ENCODE measurements at places on chromosomes 3 and 15.

GRCh38 chr3:61650276-61650675, 88.9 kb downstream of the PTPRG start:
- peak; percentile 95 for DNase-seq

DNA sequence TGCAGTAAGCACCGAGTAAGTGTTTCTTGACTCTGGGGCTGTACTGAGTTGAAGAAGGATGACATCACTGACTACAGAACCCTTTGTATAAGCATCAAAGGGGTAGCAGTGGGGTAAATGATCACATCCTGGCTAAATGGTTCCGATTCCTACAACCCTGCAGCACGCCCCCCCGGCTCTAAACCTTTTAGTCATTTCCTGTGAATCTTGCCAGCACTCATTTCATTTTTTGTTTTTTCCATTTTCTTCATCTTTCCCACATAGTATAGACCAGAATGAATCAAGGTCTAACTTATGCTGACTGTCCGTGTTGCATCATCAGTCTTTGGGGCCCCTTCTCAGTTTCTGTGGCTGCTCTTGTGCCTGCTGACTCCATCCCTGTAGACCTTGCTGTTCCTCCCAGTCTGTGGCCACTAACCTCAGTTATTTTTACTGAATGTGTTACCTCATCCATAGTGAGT, 383.1 kb upstream of the TPRG1 start:
- DNase-seq: peak; percentile 89

GRCh38 chr15:40483919-40484318, 13.1 kb downstream of the CHST14 start:
- DNase-seq: no peak

DNA sequence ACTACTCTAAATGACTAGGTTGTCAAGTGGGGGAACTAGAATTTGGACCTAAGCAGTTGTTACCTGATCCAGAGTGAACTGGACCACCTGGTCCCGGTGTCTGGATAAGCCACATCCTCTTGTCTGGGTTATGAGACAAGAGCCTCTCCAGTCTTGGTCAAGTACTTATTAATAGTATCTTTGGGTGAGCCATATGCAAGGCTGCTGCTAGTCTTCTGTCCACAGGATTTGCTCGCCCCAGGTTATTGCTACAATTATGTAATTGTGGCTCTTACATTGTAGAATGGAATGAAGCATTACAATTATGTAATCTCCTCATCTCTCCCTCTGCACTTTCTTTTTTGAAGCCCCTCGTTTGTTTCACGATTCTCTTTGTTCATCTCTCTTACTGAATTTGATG, 24.0 kb upstream of the AGBL1 start:
- DNase-seq: no peak

- no peak for DNase-seq
Observed at GRCh38 chr3:165797551-165797950, 39.7 kb downstream of the BCHE start.

DNA sequence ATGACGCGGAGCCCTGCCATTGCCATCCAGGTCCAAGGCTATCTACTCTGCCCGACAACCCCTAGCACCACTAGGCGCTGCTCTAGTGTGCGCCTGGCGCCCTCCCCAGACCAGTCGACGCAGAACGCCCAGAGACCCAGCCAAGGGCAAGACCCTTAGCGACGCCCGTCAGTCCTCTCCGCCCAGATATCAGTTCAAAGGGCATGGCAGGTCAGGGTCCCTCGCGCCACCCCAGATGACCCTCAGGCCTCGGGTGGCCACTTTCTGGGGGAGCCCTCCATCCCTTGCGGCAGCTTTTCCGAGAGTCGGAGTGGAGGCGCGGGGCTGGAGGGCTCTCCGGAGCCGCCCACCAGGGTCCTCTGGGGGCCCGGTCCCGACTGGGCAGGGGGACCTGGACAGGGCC, 371 bp upstream of the CLSTN2 start:
- no peak for DNase-seq

DNA sequence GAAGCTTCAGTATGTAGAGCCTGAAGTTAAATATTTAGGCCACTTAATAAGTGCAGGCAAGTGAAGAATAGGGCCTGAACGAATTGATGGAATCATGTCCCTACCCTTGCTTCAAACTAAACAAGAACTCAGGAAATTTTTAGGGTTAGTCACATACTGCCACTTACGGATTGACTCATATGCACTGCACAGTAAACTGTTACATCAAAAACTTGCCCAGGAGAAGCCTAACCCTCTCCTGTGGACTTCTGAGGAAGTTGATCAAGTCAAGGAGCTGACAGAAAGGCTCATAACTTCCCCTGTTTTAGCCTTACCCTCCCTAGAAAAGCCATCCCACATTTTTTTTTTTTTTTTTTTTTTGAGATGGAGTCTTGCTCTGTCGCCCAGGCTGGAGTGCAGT, 20.6 kb upstream of the KBTBD12 start:
- no peak for DNase-seq

DNA sequence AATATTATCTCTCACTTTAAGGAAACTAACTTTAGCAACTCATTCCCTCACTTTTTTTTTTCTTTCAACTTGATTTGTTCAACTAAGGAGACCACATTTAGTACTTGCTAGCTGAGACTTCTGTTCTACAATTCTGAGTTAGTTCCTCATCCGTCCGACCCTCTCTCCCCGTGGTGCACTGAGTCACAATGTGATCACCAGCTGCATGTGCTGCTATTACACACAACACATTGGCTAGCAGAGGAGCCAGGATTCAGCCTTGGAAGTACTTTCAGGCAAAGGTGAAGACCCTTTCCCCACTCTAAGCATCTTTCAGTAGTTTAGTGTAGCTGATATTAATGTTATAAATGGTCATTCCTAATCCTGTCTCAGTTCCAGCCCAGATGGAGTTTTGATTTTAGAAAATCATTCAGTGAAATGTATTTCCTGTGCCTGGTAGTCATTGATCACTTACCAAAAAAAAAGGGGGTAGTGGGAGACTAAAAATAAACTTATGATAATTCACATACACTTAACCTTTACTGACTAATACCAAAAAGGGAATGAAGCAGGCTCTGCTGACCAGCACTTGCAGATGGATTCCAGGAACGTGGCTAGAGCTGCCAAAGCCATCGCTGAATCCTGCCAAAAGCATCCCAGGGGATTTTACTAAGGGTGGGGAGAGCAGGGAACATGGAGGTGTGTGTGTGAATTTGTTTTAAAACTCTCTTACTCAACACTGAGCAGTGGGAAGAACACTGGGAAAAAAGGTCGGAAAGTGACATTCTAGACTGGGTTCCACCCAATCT, 424.8 kb downstream of the LPP start:
- peak; percentile 78 for DNase-seq

DNA sequence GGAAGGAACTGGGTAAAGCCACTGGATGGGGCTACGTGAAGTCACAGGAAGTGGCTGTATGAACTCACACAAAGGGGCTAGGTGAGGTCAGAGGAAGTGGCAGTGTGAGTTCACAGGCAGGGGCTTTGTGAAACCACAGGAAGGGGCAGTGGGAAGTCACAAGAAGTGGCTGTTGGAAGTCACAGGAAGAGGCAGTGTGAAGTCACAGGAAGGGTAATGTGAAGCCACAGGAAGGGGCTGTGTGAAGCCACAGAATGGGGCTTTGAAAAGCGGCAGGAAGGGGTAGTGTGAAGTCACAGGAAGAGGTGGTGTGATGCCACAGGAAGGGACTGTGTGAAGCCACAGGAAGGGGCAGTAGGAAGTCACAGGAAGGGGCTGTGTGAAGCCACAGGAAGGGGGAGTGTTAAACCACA, 34.6 kb downstream of the GASK1A start:
- DNase-seq: no peak

Data from fibroblast of skin of left biceps (primary cell).